Liver (tissue), 10 donors: ENCODE measurements at places on chromosomes 12 and 14.
A peak's percentile ranks its signal among the peaks of the same experiment; 100 is the strongest.

- peaks cover 3% of the 10 kb centered on the region for H3K27me3 ChIP-seq
- no peaks in the 10 kb centered on the region for H3K36me3 ChIP-seq
- peak; percentile 80 for DNase-seq
- no peaks in the 10 kb centered on the region for H3K4me1 ChIP-seq
Observed at GRCh38 chr12:54207539-54208294, 18.9 kb upstream of the SMUG1 start.

DNA sequence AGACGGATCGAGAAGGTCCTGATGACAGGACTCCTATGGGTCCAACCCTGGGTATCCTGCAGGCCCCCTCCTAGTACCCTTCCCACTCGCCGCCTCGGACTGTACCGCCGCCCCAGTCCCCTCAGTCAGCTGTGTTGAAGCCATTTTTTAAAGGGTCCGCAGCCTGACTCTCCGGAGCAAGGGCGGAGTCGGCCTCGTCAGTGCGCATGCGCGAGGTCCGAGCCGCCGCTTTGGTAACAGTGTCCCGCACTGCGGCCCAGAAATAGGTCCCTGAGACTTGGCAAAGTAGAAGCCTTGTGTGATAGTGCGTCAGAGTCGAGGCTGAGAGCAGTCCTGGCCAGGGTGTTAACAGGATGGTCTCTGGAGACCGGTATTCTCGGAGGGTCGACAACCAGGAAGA is 769.0 kb upstream of the ALG10B start:
- no peak overlapping the region for H3K4me3 ChIP-seq
- H3K27ac ChIP-seq = no peak overlapping the region
- no peak for DNase-seq
- H3K36me3 ChIP-seq = no peaks in the 10 kb centered on the region
- no peaks in the 10 kb centered on the region for H3K27me3 ChIP-seq

DNA sequence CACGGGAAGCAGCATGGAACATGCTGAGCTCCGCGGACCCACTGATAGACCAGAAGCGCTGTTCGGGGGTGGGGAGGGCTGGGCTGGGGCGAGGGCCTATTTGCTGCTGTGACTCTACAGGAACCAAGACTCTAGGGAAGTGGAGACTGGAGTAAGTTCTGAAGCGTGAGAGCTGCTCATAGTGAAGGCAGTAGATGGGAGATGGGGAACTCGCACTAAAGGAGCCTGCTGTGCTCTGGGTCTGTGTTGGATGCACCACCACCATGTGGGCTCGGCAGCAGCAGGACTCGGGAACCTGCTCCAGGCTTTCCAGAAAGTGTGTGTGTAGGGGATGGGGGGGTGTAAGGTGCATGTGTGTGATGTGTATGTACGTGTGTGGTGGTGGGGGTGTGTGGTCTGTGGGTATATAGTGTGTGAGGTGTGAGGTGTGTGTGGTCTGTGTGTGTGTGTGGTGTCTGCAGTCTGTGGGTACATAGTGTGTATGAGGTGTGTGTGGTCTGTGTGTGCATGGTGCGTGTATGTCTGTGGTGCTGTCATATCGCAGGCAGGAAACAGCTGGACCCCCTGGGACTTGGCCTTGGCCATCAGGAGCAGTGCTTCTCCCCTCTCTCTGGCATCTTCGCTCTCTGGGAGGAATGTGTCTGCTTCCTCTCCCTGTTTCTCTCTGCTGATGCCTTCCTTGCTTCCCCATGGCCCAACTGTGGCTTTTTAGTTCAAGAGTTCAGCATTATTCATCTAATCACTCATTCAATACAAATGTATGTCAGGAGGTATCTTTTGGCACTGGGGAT is 378.9 kb downstream of the FUT8 start:
- no peak overlapping the region for H3K27ac ChIP-seq
- H3K27me3 ChIP-seq = no peaks in the 10 kb centered on the region
- DNase-seq = no peak
- H3K4me1 ChIP-seq = no peaks in the 10 kb centered on the region

DNA sequence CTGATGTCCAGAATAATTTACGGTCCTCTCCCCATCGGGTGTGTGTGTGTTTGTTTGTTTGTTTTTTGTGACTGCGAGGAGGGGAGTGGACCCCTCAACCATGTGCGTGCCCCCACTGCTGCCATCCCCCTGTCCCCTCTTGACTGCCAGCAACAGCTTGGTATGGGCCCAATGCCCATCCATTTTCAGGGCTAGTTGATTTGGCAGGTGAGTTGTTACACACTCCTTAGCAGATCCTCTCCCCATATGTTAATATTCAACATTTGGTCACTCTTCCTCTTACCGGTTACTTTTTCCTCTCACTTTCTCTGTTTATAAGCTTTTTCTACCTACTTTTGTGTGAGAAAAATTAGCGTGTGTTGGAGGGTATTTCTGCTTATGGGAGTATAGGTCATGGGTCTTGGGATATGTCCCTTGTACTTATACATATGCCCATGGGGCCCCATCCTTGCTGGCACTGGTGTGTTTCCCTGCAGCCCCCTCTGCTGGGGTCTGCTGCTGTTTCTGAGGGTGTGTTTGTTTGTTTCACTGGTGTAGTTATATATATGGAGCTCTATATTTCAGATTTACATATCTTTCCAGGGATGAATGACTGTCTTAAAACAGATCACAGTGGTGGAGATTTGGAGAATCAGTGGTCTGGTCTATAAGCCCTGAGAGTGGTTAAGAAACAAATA is 33.8 kb downstream of the ZFHX2 start:
- no peak overlapping the region for H3K27ac ChIP-seq
- no peaks in the 10 kb centered on the region for H3K4me1 ChIP-seq
- H3K4me3 ChIP-seq = no peak overlapping the region
- H3K36me3 ChIP-seq = no peaks in the 10 kb centered on the region
- no peak for DNase-seq

DNA sequence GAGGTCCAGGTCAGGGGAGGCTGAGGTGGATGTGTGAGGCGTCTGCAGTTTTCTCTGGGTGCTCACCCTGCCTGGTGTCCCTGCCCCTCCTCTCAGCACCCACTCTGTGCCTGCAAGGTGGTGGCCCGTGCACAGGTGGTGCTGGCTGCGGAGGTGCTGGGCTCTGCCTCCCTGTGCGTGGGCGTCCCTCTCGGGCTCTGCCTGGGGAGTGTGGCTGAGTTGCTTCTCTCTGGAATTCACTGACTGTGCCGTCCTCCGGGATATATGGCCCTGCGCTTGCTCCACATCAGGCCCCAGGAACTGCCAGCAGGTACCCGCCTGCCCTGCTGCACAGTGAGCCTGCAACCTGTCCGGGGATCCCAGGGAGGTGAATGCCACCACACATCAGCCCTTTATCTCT is 379.1 kb downstream of the TMEM121 start:
- no peak overlapping the region for H3K27ac ChIP-seq
- no peaks in the 10 kb centered on the region for H3K36me3 ChIP-seq
- DNase-seq = no peak
- peaks cover 6% of the 10 kb centered on the region for H3K4me1 ChIP-seq

GRCh38 chr12:116628989-116629388 is 69.8 kb downstream of the MAP1LC3B2 start:
- no peaks in the 10 kb centered on the region for H3K27me3 ChIP-seq
- H3K27ac ChIP-seq = no peak overlapping the region
- DNase-seq = no peak
- H3K36me3 ChIP-seq = no peaks in the 10 kb centered on the region

DNA sequence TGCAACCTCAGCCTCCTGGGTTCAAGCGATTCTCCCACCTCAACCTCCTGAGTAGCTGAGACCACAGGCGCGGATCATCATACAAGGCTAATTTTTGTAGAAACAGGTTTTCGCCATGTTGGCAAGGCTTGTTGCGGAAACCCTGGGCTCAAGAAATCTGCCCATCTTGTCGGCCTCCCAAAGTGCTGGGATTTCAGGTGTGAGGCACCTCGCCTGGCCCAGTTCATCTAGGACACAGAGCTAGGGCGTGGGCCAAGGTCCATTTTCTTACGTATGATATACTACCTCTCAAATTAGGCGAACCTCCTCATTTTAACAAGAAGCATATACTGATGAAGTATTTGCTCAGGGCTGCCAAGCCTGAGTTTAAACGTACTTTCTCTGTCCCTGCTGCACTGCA is 2.1 kb downstream of the RPS29 start:
- no peaks in the 10 kb centered on the region for H3K27me3 ChIP-seq
- H3K27ac ChIP-seq = no peak overlapping the region
- DNase-seq = no peak

DNA sequence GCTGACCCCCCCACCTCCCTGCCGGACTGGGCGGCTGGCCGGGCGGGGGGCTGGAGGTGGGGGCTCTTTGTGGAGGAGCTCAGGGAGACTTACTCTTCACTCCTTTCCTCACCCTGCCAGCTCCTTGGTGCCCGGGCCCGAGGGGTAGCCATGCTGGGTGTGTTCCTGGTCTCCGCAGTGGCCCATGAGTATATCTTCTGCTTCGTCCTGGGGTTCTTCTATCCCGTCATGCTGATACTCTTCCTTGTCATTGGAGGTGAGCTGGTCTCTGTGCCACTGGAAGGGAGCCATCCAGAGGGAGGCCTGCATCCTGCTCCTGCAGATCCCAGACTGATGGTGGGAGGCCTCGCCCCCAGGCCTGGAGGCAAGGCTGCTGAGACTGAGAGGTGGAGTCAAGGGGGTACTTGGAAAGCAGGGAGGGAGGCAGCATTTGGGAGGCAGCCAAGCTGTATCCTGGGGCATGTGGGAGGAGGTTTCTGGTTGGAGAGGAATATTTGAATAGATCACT is 19.7 kb downstream of the SOAT2 start:
- H3K27ac ChIP-seq = no peak overlapping the region
- no peaks in the 10 kb centered on the region for H3K27me3 ChIP-seq
- H3K4me3 ChIP-seq = no peak overlapping the region

GRCh38 chr14:96136371-96137005 is 68.2 kb upstream of the BDKRB2 start:
- H3K4me1 ChIP-seq = no peaks in the 10 kb centered on the region
- H3K27me3 ChIP-seq = no peaks in the 10 kb centered on the region

GRCh38 chr12:115209230-115209629 is 525.3 kb upstream of the TBX3 start:
- no peak for DNase-seq
- H3K4me3 ChIP-seq = no peak overlapping the region
- no peaks in the 10 kb centered on the region for H3K27me3 ChIP-seq
- no peak overlapping the region for H3K27ac ChIP-seq
- H3K4me1 ChIP-seq = no peaks in the 10 kb centered on the region

- no peak within 1 kb of the TSS for H3K4me3 ChIP-seq
- no peaks in the 10 kb centered on the region for H3K36me3 ChIP-seq
- no peak within 1 kb of the TSS for H3K27ac ChIP-seq
- peaks cover 5% of the 10 kb centered on the region for H3K4me1 ChIP-seq
- no peaks in the 10 kb centered on the region for H3K27me3 ChIP-seq
- DNase-seq = no peak
Observed at GRCh38 chr14:73237219-73237785, at the start of gene PAPLN. TSS of gene PAPLN (plus strand) at chr14:73237506. CDS start at chr14:73239779, 2,273 bp downstream.

- no peaks in the 10 kb centered on the region for H3K27me3 ChIP-seq
- no peak for DNase-seq
- H3K36me3 ChIP-seq = no peaks in the 10 kb centered on the region
- H3K27ac ChIP-seq = no peak overlapping the region
Observed at GRCh38 chr12:24679126-24679525, 269.8 kb downstream of the BCAT1 start.

- H3K27me3 ChIP-seq = no peaks in the 10 kb centered on the region
- no peak overlapping the region for H3K4me3 ChIP-seq
- H3K27ac ChIP-seq = no peak overlapping the region
- no peak for DNase-seq
- no peaks in the 10 kb centered on the region for H3K36me3 ChIP-seq
- H3K4me1 ChIP-seq = no peaks in the 10 kb centered on the region
Observed at GRCh38 chr14:47993883-47994282, 318.5 kb upstream of the MDGA2 start.

- H3K27ac ChIP-seq = no peak overlapping the region
- no peak for DNase-seq
- no peaks in the 10 kb centered on the region for H3K36me3 ChIP-seq
- H3K4me1 ChIP-seq = no peaks in the 10 kb centered on the region
Observed at GRCh38 chr14:100891501-100892445, 11.7 kb downstream of the RTL1 start.

- H3K4me3 ChIP-seq = no peak overlapping the region
- no peak for DNase-seq
- H3K27ac ChIP-seq = no peak overlapping the region
- H3K36me3 ChIP-seq = no peaks in the 10 kb centered on the region
- H3K27me3 ChIP-seq = no peaks in the 10 kb centered on the region
Observed at GRCh38 chr14:68653804-68654203, 139.1 kb downstream of the ZFP36L1 start.

GRCh38 chr14:33646692-33647260 is 304.1 kb downstream of the EGLN3 start:
- no peaks in the 10 kb centered on the region for H3K36me3 ChIP-seq
- H3K27me3 ChIP-seq = no peaks in the 10 kb centered on the region
- H3K4me1 ChIP-seq = no peaks in the 10 kb centered on the region
- no peak overlapping the region for H3K4me3 ChIP-seq
- no peak overlapping the region for H3K27ac ChIP-seq

DNA sequence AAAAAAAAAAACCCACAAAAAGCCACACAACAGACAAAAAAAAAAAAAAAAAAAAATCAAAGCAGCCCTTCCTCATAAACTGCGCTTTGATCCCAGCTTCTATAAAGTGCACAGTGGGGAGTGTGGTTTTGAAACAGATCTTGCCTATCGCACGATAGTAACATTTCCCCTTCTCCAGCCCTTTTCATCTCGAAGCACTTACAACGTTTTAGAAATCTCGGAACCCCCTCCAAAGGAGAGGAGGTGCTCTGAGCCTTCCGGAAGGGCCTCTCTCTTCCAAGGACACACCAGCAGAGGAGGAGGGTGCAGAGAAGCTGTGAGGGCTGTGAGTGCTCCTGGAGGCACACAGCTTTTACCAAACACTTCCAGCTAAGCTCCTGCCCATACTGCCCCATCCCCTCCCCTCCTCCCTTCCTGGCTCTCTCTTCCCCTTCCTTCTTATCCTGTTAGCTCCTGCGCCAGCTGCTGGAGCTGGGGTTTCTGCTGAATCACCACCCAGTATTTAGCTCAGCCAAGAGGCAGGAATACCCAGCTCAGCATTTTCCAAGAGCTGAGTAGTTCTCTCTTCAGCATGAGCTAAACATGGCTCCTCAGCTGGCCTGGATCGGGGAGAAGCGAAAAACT is 28.4 kb downstream of the SLC7A8 start:
- no peaks in the 10 kb centered on the region for H3K4me1 ChIP-seq
- H3K27ac ChIP-seq = no peak overlapping the region
- H3K36me3 ChIP-seq = no peaks in the 10 kb centered on the region
- H3K4me3 ChIP-seq = no peak overlapping the region

- no peak for DNase-seq
- no peaks in the 10 kb centered on the region for H3K4me1 ChIP-seq
- H3K27me3 ChIP-seq = no peaks in the 10 kb centered on the region
- H3K27ac ChIP-seq = no peak overlapping the region
Observed at GRCh38 chr12:5969156-5969973, 24.3 kb upstream of the ANO2 start.

DNA sequence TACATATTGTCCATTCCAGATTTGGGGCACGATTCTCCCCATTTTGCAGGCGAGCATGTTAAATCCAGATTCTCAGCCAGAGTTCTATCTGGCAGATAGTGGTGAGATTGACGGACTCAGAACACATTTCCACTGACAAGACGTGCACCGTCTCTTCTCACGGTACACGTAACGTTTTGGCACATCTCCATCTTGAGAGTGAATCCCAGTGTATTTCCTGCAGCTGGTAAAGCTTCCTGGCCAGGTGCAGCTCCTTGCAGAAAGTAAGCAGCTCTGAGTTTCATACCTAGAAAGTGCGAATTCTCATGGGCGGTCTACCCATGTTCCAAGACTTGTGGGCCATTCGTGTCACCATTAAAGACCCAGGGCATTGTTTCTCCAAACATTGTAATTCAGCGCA is 102.6 kb downstream of the TSPAN9 start:
- no peak for DNase-seq
- no peaks in the 10 kb centered on the region for H3K4me1 ChIP-seq
- H3K27ac ChIP-seq = no peak overlapping the region
- peaks cover 3% of the 10 kb centered on the region for H3K36me3 ChIP-seq

- no peaks in the 10 kb centered on the region for H3K27me3 ChIP-seq
- H3K27ac ChIP-seq = no peak overlapping the region
- H3K4me3 ChIP-seq = no peak overlapping the region
- DNase-seq = no peak
- no peaks in the 10 kb centered on the region for H3K4me1 ChIP-seq
Observed at GRCh38 chr12:55172686-55173085, 46.5 kb downstream of the OR9K2 start.
